PC-9 (cell line): ENCODE measurements at places on chromosomes 5 and 9.

DNA sequence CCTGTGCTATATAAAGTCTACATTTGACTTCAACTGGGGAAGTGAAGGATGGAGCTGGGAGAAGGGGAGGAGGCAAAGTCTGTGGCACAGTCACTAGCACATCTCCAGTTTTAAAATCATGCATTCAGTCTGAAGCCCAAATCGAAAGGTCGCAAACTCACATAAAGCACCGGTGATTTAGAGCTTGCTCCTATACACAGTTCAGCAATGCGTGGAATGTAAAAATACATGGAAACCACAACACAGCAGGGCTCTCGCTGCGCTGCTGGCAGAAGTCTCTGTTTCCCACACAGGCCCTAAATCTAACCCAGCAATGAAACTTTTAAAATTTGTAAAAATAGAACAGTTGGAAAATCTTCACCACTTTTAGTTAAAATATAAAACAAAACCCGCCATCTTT lies 68.2 kb downstream of the EBF1 start:
- DNase-seq = no peak

DNA sequence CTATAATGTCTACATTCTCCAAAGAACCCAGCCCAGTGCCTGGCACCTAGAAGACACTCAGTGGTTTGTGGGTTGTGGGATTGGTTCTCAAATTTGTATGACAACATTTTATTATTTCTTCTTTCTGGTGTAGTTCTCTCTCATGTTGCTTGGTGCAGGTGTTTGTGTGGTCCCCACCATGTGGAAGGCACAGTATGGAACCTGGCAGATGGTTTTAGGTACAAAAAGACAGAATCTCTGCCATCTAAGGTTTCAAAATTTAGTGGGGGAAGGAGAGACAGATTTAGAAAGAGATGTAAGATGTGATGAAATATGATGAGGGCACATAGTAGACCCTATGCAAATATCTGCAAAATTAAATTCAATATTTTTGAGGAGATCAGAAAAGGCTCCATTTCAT lies 323.8 kb downstream of the CDK5RAP2 start:
- DNase-seq = no peak

DNA sequence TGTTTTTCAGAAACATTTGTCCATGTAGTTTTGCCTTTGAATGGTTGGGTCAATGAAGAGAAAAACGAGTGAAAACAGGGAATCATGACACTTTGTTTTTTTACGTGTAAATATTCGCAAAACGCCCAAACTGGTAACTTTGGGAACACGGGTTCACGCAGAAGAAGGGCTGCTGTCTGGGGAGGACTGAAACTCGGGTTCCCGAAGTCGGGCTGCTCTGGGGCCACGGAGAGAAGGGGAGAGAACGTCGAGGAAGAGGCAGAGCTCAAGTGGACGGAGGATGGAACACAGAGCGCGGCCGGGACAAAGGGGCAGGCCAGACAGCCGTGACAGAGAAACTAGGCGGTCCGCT lies 478 bp upstream of the SETD9 start:
- DNase-seq = no peak

DNA sequence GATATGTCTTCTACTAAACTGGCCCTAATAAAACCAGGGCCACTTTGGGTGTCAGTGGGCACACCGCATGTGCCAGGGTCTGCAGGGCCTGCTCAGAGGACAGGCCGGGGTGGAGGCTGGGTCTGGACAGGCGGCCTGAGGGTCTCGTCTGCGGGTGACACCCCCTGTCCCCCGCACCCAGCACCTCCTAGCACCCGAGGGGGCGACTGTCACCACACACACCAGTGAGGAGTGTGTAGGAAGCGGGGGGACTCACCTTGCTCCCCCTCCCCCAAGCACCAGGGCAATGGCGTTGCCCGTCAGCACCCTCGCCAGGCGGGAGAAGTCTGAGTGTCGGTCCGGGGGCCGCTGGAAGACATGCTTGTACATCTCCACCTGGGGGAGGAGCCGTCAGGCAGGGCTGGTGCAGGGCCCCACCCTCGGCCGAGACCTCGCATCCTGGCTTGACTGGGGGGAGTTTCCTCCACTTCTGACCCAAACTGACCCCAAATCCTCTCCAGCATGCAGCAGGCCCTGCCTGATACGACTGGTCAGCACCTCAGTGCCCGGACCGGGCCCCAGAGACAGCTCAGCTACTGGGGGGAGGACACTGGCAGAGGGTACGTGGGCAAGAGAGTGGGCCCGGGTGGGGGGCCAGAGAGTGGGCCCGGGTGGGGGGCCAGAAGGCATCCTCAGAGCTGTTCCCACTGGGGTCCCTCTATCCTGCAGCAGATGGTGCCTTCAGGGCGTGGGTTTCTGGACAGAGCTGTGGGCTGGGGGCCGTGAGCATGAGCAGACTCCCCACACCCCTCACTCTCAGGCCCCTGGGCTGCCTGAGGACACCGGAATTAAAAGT lies 18.9 kb upstream of the NSMF start:
- DNase-seq = no peak

GRCh38 chr5:72291601-72292000 lies 28.4 kb downstream of the MRPS27 start:
- no peak for DNase-seq
